ENCODE measurements at places on chromosomes 4 and X. TPM values are rescaled to one million over a fixed set of nuclear protein-coding genes. Genes with fewer than 3 reads are reported as not detected.
A peak's percentile ranks its signal among the peaks of the same experiment; 100 is the strongest.

Gene TMEM156
- 64.9 TPM for total RNA-seq

Gene TREX2
- total RNA-seq = 0.78 TPM

DNA sequence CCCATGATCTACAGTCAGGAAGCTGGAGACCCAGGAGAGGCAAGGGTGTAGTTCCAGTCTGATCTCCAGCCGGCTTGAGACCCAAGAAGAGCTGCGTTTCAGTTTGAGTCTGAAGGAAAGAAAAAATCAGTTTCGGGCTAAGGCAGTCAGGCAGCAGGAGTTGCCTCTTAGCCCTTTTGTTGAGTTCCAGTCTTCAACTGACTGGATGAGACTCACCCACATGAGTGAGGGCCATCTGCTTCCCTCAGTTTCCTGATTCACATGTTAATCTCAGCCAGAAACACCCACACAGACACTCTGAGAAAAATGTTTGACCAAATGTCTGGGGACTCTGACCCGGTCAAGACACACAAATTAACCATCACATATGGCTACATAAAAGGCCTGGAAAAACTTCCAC is 73.6 kb upstream of the ELOVL6 start:
- no peak for DNase-seq

Gene PABPC1L2A
- not detected for total RNA-seq

- DNase-seq = no peak
These were observed 147.5 kb downstream of the INPP4B start for GRCh38 chr4:142698552-142698951.

- no peak for DNase-seq
These were observed 277.7 kb downstream of the TMA16 start for GRCh38 chr4:163772238-163772637.

DNA sequence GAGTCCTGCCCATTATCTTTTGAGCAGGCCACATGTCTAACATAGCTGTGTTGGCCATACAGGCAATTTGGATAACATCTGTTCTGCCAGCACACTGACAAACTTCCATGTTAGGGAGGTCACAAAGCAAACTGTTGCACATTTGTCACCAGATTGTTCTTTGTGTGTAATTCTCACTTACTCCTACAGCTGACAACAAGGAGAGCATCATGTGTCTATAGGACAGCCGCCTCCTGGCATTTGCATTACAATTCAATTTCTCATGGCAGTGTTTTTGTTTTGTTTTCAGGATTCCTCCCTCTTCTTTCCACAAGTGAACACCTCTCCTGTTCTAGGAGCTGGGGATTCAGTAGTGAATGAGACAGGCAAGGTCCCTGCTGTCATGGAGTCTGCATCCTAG is 94.3 kb upstream of the LEF1 start:
- DNase-seq = no peak

Gene SYN1
- not detected for total RNA-seq

- DNase-seq = no peak
These were observed 68.6 kb upstream of the OTUD4 start for GRCh38 chr4:145248971-145249370.

- no peak for DNase-seq
These were observed 45.7 kb upstream of the PRSS12 start for GRCh38 chr4:118398226-118399090.

GRCh38 chrX:74422576-74423288 is 1.4 kb downstream of the SLC16A2 start:
- DNase-seq = no peak

DNA sequence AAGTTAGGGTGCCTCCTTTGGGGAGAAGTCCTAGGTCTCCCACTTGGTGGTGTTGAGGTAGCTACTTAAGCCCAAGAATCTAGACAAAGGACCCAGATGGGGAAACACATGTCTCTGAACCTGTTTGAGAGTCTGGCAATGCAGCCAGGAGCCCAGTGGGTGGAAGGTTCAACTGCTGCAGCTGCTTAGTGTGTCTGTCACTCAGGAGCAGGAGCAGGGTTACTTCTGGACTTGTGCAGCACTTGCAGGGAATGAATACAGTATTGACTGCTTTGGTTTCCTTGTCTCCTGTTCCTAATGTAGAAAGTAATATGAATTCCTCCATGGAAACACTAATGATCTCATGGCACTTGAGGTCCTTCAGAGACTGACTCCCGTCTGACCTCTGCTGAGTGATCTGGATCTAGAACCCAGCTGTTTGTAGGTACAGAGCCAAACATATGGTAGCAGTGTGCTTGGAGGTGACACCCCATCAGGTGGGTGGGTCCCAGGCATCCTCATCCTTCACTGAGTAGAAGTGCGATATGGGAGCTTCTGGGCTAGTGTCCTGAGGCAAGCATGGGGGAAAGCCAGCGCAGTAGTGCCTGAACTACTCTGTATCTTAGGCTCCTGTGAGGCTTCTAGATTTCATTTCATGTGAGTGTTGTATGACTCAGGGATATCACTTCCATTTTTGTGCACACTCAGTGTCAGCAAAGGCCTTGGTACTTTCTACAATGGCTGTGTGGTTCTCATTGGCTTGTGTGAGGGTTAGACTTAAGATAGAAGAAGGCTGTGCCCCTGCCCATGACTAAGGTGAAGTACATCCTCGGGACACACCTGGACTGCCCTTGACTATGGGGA is 85.0 kb upstream of the WDR1 start:
- DNase-seq = no peak

DNA sequence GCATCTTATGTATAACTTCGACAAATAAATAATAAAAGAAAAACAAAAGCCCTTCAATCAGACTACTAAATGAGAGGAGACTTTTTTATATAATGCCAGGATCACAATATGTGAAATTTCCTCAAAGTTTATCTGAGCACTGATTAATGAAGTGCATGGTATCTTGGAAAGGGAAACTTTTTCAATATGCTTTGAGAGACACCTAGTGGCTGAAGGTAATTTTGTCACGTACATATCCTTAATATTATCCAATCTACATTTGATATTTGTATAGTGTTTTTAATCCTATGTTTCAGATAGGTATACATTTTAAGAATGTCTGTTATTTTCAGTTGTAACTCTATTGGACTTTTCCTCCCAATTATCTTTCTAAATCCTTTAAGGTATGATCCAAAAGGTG is 146.8 kb downstream of the KLHL4 start:
- peak; percentile 8 for DNase-seq

- DNase-seq = no peak
These were observed 542.7 kb downstream of the TLL1 start for GRCh38 chr4:166415749-166416148.

DNA sequence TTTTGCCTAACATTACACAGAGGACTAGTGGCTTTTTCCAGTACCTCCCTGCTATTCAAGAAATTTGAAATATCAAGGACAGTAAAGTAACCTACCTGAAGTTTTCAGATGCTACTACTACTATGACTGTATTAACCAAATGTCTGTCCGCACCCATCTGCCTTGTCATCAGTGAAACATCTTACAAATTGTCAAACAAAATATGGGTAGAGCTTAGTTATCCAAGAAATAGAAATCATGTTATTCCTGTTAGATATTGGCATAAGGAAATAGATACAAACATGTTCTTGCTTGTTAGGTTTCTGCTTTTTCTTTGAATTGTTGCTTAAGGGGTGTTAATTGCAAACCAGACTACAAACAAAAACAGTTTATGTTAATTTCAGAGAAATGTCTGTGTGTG is 63.9 kb downstream of the PLS3 start:
- no peak for DNase-seq

Gene USP17L13
- not detected for total RNA-seq

- no peak for DNase-seq
These were observed 68.4 kb downstream of the RHOH start for GRCh38 chr4:40264995-40265909.

Gene PLXNB3
- total RNA-seq = 1.7 TPM

DNA sequence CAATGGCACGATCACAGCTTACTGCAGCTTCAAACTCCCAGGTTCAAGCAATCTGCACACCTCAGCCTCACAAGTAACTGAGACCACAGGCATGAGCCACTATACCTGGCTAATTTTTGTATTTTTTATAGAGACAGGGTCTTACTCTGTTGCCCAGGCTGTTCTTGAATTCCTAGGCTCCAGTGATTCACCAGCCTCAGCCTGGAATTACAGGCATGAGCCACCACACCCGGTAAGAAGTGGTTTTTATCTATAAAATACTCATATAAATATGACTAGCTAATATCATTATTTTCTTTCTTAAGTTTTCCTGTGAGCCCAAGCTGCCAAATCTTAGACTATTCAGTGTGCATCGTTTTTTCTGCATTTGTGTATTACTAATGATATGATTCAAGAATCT is 4.4 kb downstream of the SCFD2 start:
- DNase-seq = no peak

DNA sequence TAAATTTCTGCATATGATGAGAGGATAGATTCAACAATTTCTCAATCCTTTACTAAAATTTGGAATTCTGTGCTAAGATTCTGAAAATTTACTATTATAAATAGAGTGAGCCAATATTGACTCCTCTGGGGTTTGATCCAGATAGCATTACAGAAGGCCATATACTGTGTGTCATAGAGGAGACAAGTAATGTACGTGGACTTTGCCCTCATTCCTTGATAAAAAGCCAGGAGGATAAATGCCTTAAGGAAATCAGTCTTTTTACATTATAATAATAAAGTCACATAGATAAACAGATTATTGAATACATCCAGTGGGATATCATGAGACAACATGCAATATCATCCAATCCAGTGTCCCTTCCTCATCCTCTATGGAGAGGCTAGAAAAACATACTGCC is 188.0 kb upstream of the HDX start:
- DNase-seq = no peak

Gene FRAS1
- 4.0 TPM for total RNA-seq

DNA sequence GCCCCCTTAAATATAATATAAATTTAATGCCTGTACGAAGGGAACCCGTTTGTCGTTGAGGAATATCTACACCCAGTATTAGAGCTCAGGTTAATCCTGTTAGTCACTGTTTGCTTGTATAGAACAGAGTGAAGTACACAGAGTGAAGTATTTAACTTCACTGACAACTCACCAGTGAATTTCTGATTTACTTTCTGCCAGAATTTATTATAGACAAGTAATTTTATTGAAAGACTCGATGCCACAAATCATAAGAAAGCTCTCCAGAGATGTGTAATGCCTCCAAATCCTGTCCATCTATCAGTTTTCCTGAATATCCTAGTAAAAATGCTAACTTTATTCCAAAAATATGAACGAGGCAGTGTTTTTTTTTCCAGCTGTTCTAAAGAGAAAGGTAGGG is 1.6 kb downstream of the GAB1 start:
- DNase-seq = no peak

GRCh38 chr4:110122201-110122600 is 76.2 kb downstream of the ELOVL6 start:
- no peak for DNase-seq

DNA sequence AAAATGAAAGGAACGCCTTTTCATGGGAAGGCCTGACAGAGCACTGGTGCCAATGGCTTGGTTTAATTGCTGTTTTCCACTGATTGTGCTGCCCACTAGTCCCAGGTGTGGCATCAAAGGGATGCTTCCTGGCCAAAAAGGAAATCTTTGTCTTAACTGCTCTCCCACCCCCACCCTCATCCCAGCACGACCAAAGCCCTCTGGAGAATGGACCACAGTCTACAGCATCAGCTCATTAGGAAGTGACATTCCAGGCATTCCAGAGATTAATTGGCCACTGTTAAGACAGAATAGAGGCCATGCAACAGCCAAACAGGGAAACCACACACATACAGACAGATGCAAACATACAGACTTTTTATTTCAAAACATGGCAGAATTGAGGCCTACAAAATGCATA is 143.2 kb downstream of the LHFPL1 start:
- no peak for DNase-seq

GRCh38 chr4:79607979-79608378 is 200.0 kb upstream of the GK2 start:
- no peak for DNase-seq

Measured in Caki2 (cell line).